Muscle of back (tissue), 13 donors: ENCODE measurements at places on chromosomes 11 and 22. TPM values are rescaled to one million over a fixed set of nuclear protein-coding genes. Genes with fewer than 3 reads are reported as not detected.

The DEPDC7 gene
- 10.8 TPM for polyA plus RNA-seq

The FIBP gene
- polyA plus RNA-seq, result 60.8 TPM

The MGAT3 gene
- 4.6 TPM for polyA plus RNA-seq

The ARHGAP8 gene
- 1.7 TPM for polyA plus RNA-seq

The PTPRCAP gene
- polyA plus RNA-seq, result 1.2 TPM

The KRTAP5-8 gene
- not detected for polyA plus RNA-seq

The KRTAP5-9 gene
- polyA plus RNA-seq, result not detected

The OR51F2 gene
- polyA plus RNA-seq, result not detected

The KRTAP5-7 gene
- polyA plus RNA-seq, result not detected

The OR8H3 gene
- polyA plus RNA-seq, result not detected

The UBQLN3 gene
- polyA plus RNA-seq, result not detected

The CD3D gene
- 0.44 TPM for polyA plus RNA-seq

The RAB38 gene
- polyA plus RNA-seq, result 5.2 TPM

The CRYBA4 gene
- polyA plus RNA-seq, result not detected

The OR52H1 gene
- not detected for polyA plus RNA-seq

The IGLL1 gene
- polyA plus RNA-seq, result 0.84 TPM

The TRIM48 gene
- polyA plus RNA-seq, result not detected

The CASP5 gene
- polyA plus RNA-seq, result not detected

The SHANK3 gene
- polyA plus RNA-seq, result 12.7 TPM

The MUC5B gene
- polyA plus RNA-seq, result 0.01 TPM

The KCNJ1 gene
- 0.07 TPM for polyA plus RNA-seq

The ZNF280B gene
- 5.2 TPM for polyA plus RNA-seq

The ANO9 gene
- 1.8 TPM for polyA plus RNA-seq

The C11orf87 gene
- polyA plus RNA-seq, result 0.29 TPM

The MMP13 gene
- polyA plus RNA-seq, result not detected

The CNIH2 gene
- polyA plus RNA-seq, result 3.0 TPM

The NOL12 gene
- polyA plus RNA-seq, result 16.5 TPM

The ADAMTS8 gene
- polyA plus RNA-seq, result 13.2 TPM

The GGTLC3 gene
- not detected for polyA plus RNA-seq

The DCHS1 gene
- polyA plus RNA-seq, result 36.7 TPM

The OR8A1 gene
- polyA plus RNA-seq, result 0.23 TPM

The B3GAT1 gene
- 0.32 TPM for polyA plus RNA-seq

The TIGD3 gene
- not detected for polyA plus RNA-seq

The RASD2 gene
- 16.2 TPM for polyA plus RNA-seq

The SLC7A4 gene
- polyA plus RNA-seq, result 1.3 TPM

The C22orf31 gene
- 2.0 TPM for polyA plus RNA-seq

The KCNQ1OT1 gene
- 1.1 TPM for polyA plus RNA-seq

The CD3G gene
- polyA plus RNA-seq, result 5.4 TPM

The OR8U1 gene
- polyA plus RNA-seq, result not detected

The ART5 gene
- 3.0 TPM for polyA plus RNA-seq

The OR8H2 gene
- 0.07 TPM for polyA plus RNA-seq

The GPHA2 gene
- polyA plus RNA-seq, result not detected

The FTH1 gene
- 1,354 TPM for polyA plus RNA-seq

The MMP3 gene
- not detected for polyA plus RNA-seq

The TRIM51G gene
- polyA plus RNA-seq, result not detected

The KRTAP5-1 gene
- polyA plus RNA-seq, result 0.37 TPM
